ENCODE measurements at places on chromosomes 16 and 17. TPM values are rescaled to one million over a fixed set of nuclear protein-coding genes. Genes with fewer than 3 reads are reported as not detected.

GAST gene
- not detected for total RNA-seq

CCDC137 gene
- 4.4 TPM for total RNA-seq

VAT1L gene
- 9.1 TPM for total RNA-seq

CX3CL1 gene
- total RNA-seq, result 11.6 TPM

NPIPB9 gene
- total RNA-seq, result 2.3 TPM

FOXL1 gene
- total RNA-seq, result 0.45 TPM

GFER gene
- total RNA-seq, result 14.4 TPM

METTL16 gene
- 48.9 TPM for total RNA-seq

UNC45B gene
- total RNA-seq, result not detected

MMP2 gene
- 94.9 TPM for total RNA-seq

DNA sequence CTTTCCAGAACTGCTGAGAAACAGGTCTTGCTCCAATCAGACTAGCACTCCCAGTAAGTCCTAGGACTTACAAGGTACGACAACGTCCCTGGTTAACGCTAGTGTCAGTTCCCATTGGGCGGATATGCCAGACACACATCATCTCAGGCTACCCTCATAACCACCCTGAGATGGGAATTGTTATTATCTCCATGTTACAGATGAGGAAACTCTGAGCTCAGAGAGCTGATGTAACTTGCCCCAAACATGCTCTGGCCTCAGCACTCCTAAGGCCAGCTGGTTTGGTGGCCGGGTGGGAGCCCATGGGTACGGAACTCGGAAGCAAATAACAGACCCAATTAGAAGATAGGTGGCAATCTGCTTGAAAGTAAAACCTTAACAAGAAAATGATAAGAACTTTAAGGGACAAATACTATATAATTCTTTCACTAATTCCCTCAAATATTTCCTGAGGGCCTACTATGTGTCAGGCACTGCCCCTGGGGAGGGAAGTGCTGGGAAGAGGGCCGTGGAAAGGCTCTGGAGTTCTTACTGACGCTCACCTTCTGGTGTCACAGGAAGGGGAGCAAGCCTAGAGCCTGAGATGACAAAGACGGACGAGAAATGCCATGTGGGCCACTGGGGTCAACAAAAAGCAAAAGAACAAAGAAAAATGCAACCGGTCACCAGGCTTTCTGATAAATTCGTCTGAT is 6.9 kb downstream of the CREBBP start:
- no peak for DNase-seq
- H3K4me1 ChIP-seq, result peaks cover 77% of the 10 kb centered on the region
- no peaks in the 10 kb centered on the region for H3K36me3 ChIP-seq
- H3K27ac ChIP-seq, result no peak overlapping the region

GRCh38 chr16:3858801-3859200 is 21.7 kb downstream of the CREBBP start:
- no peak overlapping the region for H3K27ac ChIP-seq
- no peak for DNase-seq
- no peak overlapping the region for H3K4me3 ChIP-seq
- no peaks in the 10 kb centered on the region for H3K27me3 ChIP-seq
- peaks cover 75% of the 10 kb centered on the region for H3K4me1 ChIP-seq

DNA sequence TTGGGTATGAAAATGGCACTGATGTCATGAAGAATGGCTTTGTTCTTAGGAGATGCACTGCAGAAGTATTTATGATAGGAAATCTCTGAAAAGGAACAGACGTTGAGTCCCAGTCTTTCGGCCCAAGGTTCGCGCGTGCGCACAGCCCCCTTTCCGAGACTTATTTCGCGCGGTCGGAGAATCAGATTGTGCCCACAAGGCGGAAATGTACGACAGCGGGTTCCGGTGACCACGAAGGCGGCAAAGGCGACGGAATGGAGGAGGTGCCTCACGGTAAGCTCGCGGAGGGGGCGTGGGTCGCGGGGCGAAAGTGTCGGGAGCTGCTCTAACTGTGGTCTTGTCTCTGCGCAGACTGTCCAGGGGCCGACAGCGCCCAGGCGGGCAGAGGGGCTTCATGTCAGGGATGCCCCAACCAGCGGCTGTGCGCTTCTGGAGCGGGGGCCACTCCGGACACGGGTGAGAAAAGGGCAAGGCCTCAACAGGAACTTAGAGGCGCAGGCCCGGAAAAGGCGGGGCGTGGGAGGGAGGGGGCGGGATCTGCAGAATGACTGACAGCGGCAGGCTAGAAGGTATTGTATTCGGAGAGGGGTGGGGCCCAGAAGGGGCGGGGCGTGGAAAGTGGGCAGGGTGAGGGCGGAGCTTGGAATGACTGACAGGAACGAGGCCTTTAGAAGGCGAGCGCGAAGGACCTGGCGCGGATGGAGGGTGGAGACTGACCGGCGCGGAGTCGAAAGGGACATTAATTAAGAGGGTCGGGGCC is at the start of gene NUBP1:
NUBP1 (plus strand) TSS at position 233 of the 760 bp plus-strand sequence; CDS start at position 255, 22 bp downstream.
- peaks cover 11% of the 10 kb centered on the region for H3K36me3 ChIP-seq
- peak within 1 kb of the TSS; percentile 43 for H3K4me3 ChIP-seq
- H3K4me1 ChIP-seq, result peaks cover 8% of the 10 kb centered on the region
- DNase-seq, result peak; percentile 99
- peak within 1 kb of the TSS; percentile 95 for H3K27ac ChIP-seq

GRCh38 chr17:41347869-41348760 is 2.5 kb downstream of the KRT33A start:
- H3K27ac ChIP-seq, result no peak overlapping the region
- H3K36me3 ChIP-seq, result no peaks in the 10 kb centered on the region
- no peak for DNase-seq

GRCh38 chr16:89037261-89038152 is 56.1 kb upstream of the ACSF3 start:
- H3K27ac ChIP-seq, result no peak overlapping the region
- DNase-seq, result no peak
- H3K4me1 ChIP-seq, result no peaks in the 10 kb centered on the region
- no peak overlapping the region for H3K4me3 ChIP-seq
- H3K27me3 ChIP-seq, result no peaks in the 10 kb centered on the region
- H3K36me3 ChIP-seq, result no peaks in the 10 kb centered on the region

- peak; percentile 86 for DNase-seq
- H3K36me3 ChIP-seq, result no peaks in the 10 kb centered on the region
- H3K27ac ChIP-seq, result peak overlapping the region; percentile 79
- H3K4me3 ChIP-seq, result no peak overlapping the region
- peaks cover 29% of the 10 kb centered on the region for H3K4me1 ChIP-seq
Measured at GRCh38 chr17:77235370-77235941, 94.7 kb downstream of the SEC14L1 start.

GRCh38 chr16:54928411-54929089 is 2.1 kb upstream of the IRX5 start:
- peaks cover 44% of the 10 kb centered on the region for H3K27me3 ChIP-seq
- peak overlapping the region; percentile 32 for H3K4me3 ChIP-seq
- peaks cover 22% of the 10 kb centered on the region for H3K4me1 ChIP-seq
- H3K36me3 ChIP-seq, result no peaks in the 10 kb centered on the region
- H3K27ac ChIP-seq, result peak overlapping the region; percentile 62

DNA sequence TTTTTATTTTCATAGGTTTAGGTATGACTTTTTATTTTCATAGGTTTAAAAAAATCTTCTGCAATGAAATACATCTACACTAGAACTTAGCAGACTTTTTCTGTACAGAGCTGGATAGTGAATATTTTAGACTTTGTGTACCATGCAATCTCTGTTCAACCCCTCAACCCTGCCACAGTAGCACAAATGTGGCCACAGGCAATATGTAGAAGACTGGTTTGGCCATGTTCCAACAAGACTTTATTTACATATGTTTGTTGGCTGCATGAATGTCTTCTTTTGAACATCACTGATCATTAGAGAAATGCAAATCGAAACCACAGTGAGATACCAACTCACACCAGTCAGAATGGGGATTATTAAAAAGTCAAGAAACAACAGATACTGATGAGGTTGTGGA is 229.2 kb downstream of the SHISA9 start:
- H3K27me3 ChIP-seq, result no peaks in the 10 kb centered on the region
- no peaks in the 10 kb centered on the region for H3K36me3 ChIP-seq
- DNase-seq, result no peak
- no peak overlapping the region for H3K27ac ChIP-seq
- H3K4me1 ChIP-seq, result no peaks in the 10 kb centered on the region

- DNase-seq, result no peak
- H3K36me3 ChIP-seq, result peaks cover 3% of the 10 kb centered on the region
- H3K27me3 ChIP-seq, result no peaks in the 10 kb centered on the region
- no peak overlapping the region for H3K27ac ChIP-seq
Measured at GRCh38 chr16:19694989-19695388, 23.0 kb downstream of the KNOP1 start.

GRCh38 chr17:64064331-64064730 is 43.9 kb upstream of the ICAM2 start:
- peaks cover 9% of the 10 kb centered on the region for H3K4me1 ChIP-seq
- peaks cover 3% of the 10 kb centered on the region for H3K36me3 ChIP-seq
- peak overlapping the region; percentile 59 for H3K27ac ChIP-seq
- peak; percentile 65 for DNase-seq
- H3K4me3 ChIP-seq, result no peak overlapping the region
- H3K27me3 ChIP-seq, result no peaks in the 10 kb centered on the region

GRCh38 chr17:14774774-14775173 is 473.9 kb downstream of the HS3ST3B1 start:
- no peaks in the 10 kb centered on the region for H3K27me3 ChIP-seq
- no peak overlapping the region for H3K4me3 ChIP-seq
- no peaks in the 10 kb centered on the region for H3K36me3 ChIP-seq
- no peak for DNase-seq

GRCh38 chr17:77208217-77208808 is 67.5 kb downstream of the SEC14L1 start:
- peaks cover 16% of the 10 kb centered on the region for H3K4me1 ChIP-seq
- no peak overlapping the region for H3K4me3 ChIP-seq
- no peaks in the 10 kb centered on the region for H3K27me3 ChIP-seq
- no peak overlapping the region for H3K27ac ChIP-seq
- DNase-seq, result peak; percentile 73
- H3K36me3 ChIP-seq, result peaks cover 87% of the 10 kb centered on the region

DNA sequence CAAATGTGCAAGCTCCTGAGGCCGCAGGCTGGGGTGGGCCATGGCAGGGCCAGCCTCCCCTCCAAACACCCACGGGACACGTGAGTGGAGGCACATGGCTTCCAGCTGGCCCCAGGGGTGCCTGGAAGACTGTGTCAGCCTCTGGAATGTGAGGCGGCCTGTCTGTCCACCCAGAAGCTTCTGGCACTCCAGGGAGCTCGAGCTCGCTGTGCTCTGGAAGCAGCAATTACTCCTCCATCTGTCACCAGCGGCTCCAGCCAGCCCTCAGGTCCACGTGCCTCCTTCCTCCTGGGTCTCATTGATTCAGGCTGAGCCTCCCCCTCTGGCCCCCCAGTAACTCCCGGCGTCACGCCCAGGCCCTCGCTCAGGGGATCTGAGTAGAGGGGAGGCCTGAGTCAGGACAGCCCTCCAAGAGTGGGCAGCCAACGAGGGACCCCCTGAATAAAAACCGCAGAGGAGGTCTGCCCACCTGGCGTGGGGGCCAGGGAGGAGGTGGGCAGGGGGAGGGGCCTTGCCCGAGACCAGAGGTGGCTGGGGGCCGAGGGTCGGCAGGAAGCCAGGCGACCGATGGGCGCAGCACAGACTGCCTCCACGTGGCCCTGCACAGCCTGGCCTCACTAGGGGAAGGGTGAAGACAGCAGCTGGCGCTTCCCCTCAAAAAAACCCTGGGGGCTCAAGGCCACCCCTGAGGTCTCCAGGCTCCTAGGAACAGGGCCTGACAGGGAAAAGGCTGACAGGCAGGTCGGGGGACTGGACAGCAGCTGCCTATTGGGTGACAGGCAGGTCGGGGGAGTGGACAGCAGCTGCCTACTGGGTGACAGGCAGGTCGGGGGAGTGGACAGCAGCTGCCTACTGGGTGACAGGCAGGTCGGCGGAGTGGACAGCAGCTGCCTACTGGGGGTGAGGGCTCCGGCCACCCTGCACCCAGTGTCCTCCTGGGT is 11.9 kb downstream of the PIEZO1 start:
- H3K36me3 ChIP-seq, result no peaks in the 10 kb centered on the region
- H3K4me3 ChIP-seq, result no peak overlapping the region
- DNase-seq, result peak; percentile 33

DNA sequence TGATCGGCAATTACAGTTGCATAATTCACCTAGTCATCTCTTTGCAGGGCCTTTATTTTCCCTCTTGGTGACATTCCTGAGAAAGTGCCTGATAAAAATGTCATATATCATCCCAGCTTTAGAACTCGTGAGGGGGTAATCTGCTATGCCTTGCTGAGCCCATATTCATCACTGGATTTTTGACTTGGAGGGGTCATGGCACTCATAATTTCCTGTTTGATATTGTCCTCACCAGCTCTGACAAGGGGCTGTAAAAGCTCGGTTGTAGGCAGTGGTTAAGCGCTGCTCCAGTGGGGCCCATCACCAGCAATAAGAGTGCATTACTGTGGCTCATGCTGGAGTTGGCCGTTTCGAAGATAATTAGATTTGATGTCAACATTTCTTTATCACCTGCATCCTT is 227.3 kb downstream of the IRX3 start:
- H3K4me1 ChIP-seq, result no peaks in the 10 kb centered on the region
- no peaks in the 10 kb centered on the region for H3K27me3 ChIP-seq
- H3K36me3 ChIP-seq, result no peaks in the 10 kb centered on the region
- H3K4me3 ChIP-seq, result no peak overlapping the region
- no peak overlapping the region for H3K27ac ChIP-seq

DNA sequence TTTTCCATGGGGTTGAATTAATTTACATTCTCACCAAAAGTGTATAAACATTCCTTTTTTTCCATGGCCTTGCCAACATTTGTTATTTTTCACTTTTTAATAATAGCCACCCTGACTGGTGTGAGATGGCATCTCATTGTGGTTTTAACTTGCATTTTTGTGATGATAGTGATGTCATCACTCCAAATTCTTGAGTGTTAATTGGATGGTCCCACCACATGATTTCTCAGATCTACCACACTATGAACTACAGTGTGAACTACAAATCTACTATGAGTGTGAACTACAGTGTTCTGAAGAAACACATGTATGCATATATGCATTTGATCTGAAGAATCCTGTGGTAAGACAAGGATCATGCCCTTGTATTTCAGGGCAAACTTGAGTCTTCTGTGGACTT is 340.1 kb downstream of the ABCC12 start:
- no peaks in the 10 kb centered on the region for H3K36me3 ChIP-seq
- no peaks in the 10 kb centered on the region for H3K27me3 ChIP-seq
- no peak overlapping the region for H3K4me3 ChIP-seq
- H3K4me1 ChIP-seq, result no peaks in the 10 kb centered on the region
- no peak overlapping the region for H3K27ac ChIP-seq
- DNase-seq, result no peak

DNA sequence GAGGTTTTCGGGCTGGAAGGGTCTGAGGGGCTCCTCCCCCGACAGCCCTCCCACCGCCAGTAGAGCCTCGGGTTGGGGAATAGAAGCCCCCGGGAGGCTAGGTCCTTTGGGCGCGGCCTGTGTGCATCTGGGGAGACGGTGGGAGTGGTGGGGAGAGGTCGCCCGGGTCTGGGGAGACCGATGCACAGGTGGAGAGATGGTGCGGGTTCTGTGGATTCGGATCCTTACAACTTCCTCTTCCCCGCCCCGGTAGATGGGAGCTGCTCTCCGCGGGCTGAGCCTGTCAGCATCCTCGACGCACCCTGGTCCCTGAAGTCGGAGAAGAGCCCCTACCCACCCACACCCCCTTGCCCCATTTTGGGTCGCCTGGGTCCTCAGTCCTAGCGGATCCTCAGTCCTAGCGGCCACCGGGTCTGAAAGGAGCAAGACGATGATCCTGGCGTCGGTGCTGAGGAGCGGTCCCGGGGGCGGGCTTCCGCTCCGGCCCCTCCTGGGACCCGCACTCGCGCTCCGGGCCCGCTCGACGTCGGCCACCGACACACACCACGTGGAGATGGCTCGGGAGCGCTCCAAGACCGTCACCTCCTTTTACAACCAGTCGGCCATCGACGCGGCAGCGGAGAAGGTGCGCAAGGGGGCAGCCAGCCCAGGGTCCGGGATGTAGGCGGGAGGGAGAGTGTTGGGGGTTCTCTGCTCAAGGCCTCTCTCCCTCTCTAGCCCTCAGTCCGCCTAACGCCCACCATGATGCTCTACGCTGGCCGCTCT is 790 bp downstream of the BCKDK start:
- no peaks in the 10 kb centered on the region for H3K27me3 ChIP-seq
- DNase-seq, result no peak
- peak overlapping the region; percentile 90 for H3K27ac ChIP-seq
- H3K4me3 ChIP-seq, result peak overlapping the region; percentile 71
- H3K4me1 ChIP-seq, result peaks cover 18% of the 10 kb centered on the region
- peaks cover 23% of the 10 kb centered on the region for H3K36me3 ChIP-seq

All from thyroid gland (tissue), 4 donors.